ENCODE measurements at places on chromosomes 2 and 18.

DNA sequence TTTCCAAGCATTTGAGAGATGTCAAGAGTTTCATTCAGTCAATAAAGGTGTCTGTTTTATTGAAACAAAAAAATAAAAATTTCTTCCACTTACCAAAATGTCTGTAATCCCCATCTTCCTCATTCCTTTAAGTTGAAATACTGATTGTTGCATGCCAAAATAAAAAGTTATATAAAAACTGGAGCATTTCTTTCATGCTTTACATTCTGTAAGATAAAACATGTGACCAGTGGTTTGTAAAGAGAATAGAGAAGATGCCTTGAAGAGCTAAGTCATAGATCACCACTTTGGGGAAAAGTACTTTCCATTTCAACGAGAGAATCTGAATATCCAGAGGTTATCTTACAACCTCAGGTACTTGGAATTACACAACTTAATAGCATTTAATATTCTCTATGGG is 35.9 kb upstream of the MYO1B start:
- no peaks in the 10 kb centered on the region for H3K4me1 ChIP-seq
- no peaks in the 10 kb centered on the region for H3K36me3 ChIP-seq
- DNase-seq: no peak

- peaks cover 5% of the 10 kb centered on the region for H3K4me1 ChIP-seq
- no peak overlapping the region for H3K27ac ChIP-seq
- peaks cover 68% of the 10 kb centered on the region for H3K36me3 ChIP-seq
- H3K27me3 ChIP-seq: no peaks in the 10 kb centered on the region
Measured at GRCh38 chr2:111999809-112000208, 55.3 kb upstream of the TMEM87B start.

DNA sequence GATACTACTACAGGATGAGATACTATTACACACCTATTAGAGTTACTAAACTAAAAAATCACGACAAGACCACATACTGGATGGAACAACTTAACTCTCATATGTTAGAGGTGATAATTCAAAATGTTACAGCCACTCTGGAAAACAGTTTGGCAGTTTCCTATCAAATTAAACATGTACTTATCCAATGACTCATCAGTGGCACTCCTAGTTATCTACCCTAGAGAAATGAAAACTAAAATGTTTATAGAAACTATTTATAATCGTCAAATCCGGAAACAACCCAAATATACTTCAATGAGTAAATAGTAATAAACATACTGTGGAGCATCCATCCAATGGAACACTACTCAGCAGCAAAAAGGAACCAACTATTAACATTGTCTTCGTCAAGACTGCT is 137.0 kb upstream of the RBBP8 start:
- DNase-seq: no peak
- H3K27ac ChIP-seq: no peak overlapping the region
- no peak overlapping the region for H3K4me3 ChIP-seq
- peaks cover 10% of the 10 kb centered on the region for H3K4me1 ChIP-seq

DNA sequence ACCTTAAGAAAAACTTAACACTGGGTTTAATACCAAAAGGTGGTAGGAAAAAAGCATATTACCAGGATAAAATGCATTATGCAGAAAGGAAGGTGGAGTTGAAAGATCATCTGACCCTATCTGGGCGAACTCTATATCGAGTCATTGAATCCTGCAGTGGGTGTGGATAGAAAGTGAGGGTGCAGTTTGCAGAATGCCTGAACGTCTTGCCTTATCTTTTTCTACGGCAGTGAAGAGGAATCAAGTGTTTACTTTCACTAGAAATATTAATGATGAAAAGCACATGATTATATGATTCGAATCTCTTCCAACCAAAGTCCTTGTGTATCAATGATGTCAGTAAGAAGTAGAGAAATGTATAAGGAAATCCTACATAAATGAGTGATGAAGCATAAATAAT is 4.3 kb upstream of the CAVIN2 start:
- no peak overlapping the region for H3K27ac ChIP-seq
- H3K36me3 ChIP-seq: no peaks in the 10 kb centered on the region
- no peak for DNase-seq

- no peaks in the 10 kb centered on the region for H3K36me3 ChIP-seq
- peaks cover 17% of the 10 kb centered on the region for H3K4me1 ChIP-seq
- H3K27ac ChIP-seq: no peak overlapping the region
Measured at GRCh38 chr2:63052411-63053080, 1.9 kb downstream of the OTX1 start.

DNA sequence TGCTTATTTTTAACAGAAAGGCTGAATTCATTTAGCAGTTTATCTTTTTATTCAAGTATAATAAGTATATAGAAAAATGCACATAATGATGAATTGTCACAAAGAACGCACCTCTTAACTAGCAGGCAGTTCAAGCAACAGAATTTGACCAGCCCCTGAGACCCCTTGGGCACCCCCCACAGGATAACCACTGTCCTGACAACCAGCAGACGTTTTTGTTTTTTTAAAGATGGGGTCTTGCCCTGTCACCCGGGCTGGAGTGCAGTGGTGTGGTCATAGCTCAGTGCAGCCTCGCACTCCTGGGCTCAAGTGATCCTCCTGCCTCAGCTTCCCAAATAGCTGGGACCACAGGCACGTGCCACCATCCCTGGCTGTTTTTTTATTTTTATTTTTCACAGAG is 14.0 kb downstream of the PRELID3A start:
- no peaks in the 10 kb centered on the region for H3K4me1 ChIP-seq
- H3K27me3 ChIP-seq: no peaks in the 10 kb centered on the region
- H3K27ac ChIP-seq: no peak overlapping the region
- no peak for DNase-seq
- no peaks in the 10 kb centered on the region for H3K36me3 ChIP-seq

GRCh38 chr2:101776172-101777043 is 78.9 kb downstream of the MAP4K4 start:
- no peaks in the 10 kb centered on the region for H3K4me1 ChIP-seq
- no peak overlapping the region for H3K4me3 ChIP-seq
- H3K27ac ChIP-seq: no peak overlapping the region
- H3K36me3 ChIP-seq: no peaks in the 10 kb centered on the region

- H3K27ac ChIP-seq: no peak overlapping the region
- no peak for DNase-seq
- H3K4me3 ChIP-seq: no peak overlapping the region
- H3K36me3 ChIP-seq: no peaks in the 10 kb centered on the region
Measured at GRCh38 chr2:225013425-225014365, 28.6 kb downstream of the DOCK10 start.

DNA sequence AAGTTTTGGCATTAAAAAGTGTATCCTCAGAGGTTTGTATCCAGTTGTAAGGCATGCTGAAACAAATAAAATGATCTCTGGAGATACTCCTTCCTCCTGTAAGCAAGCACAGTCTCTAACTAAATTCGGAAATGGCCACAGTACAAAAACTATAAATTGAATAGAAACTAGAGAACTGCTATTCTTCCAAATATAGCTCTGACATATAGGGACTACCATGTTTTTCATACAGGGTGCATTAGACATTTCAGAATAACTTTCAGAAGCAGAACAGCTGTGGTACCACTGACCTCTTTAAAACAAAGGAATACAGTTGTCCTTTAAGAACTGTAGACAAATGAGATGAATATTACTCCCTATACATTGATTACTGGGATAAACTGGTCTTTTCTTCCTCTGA is 568.5 kb downstream of the ARHGAP15 start:
- H3K4me1 ChIP-seq: no peaks in the 10 kb centered on the region
- no peak overlapping the region for H3K4me3 ChIP-seq
- H3K36me3 ChIP-seq: no peaks in the 10 kb centered on the region
- DNase-seq: no peak

- no peaks in the 10 kb centered on the region for H3K27me3 ChIP-seq
- H3K4me1 ChIP-seq: no peaks in the 10 kb centered on the region
- H3K4me3 ChIP-seq: no peak overlapping the region
- H3K27ac ChIP-seq: no peak overlapping the region
- H3K36me3 ChIP-seq: no peaks in the 10 kb centered on the region
- DNase-seq: no peak
Measured at GRCh38 chr18:78643004-78643403, 336.6 kb upstream of the SALL3 start.

GRCh38 chr2:29317077-29317517 is 201.9 kb downstream of the CLIP4 start:
- H3K27ac ChIP-seq: no peak overlapping the region
- no peaks in the 10 kb centered on the region for H3K36me3 ChIP-seq
- DNase-seq: no peak
- H3K27me3 ChIP-seq: no peaks in the 10 kb centered on the region

- DNase-seq: no peak
- no peaks in the 10 kb centered on the region for H3K36me3 ChIP-seq
- peaks cover 6% of the 10 kb centered on the region for H3K27me3 ChIP-seq
- no peak overlapping the region for H3K27ac ChIP-seq
- no peak overlapping the region for H3K4me3 ChIP-seq
Measured at GRCh38 chr2:157936406-157936805, 60.3 kb upstream of the ACVR1 start.

DNA sequence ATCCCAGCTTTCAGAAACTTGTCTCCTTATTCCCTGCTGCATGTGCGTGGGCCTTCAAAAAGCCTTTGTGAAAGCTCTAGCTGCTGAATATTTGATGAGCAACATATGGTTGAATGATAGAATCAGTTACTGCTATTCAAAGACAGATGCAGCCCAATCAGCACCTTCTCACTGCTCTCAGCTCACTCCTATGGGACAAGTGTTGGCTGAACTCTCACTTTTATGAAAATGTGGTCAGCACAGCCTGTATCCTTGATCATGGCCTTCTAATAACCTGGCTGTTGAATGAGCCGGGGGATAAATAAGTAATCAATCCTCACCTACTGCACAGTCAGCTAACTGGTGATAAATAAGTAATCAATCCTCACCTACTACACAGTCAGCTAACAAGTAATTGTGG is 103.2 kb downstream of the PIEZO2 start:
- H3K27me3 ChIP-seq: no peaks in the 10 kb centered on the region
- no peak for DNase-seq
- no peak overlapping the region for H3K27ac ChIP-seq
- H3K4me3 ChIP-seq: no peak overlapping the region

DNA sequence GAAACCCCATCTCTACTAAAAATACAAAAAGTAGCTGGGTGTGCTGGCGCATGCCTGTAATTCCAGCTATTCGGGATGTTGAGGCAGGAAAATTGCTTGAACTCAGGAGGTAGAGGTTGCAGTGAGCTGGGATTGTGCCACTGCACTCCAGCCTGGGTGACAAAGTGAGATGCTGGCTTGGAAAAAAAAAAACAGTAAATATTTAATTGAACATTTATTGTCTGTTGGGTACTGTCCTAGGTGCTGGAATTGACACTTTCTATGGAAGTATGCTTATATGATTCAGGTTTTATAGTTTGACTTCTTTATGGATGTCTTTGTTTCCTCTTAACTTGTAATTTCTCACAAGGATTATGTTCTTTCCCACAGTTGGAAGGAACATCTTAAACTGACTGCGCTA is 633.1 kb upstream of the SETBP1 start:
- H3K36me3 ChIP-seq: no peaks in the 10 kb centered on the region
- no peaks in the 10 kb centered on the region for H3K27me3 ChIP-seq
- H3K4me3 ChIP-seq: no peak overlapping the region
- H3K4me1 ChIP-seq: no peaks in the 10 kb centered on the region
- H3K27ac ChIP-seq: no peak overlapping the region
- DNase-seq: no peak

DNA sequence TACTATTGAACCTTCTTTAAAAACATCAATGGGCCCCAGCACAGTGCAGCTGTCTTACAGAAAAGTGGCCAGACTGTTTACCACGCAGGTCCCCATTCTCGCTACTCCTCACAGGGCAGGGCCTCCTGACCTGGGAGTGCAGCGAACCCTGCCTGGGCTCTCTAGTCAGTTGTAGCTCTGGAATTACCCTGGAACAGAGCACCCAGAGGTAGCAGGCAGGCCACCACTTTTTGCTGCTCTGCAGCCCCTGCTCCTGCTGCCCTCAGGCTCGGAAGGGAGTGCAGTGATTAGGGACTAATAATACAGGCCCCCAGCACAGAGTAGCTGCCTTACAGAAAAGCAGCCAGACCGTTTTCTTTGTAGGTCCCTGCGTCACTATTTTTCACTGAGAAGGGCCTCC is 1563.0 kb downstream of the SUCLG1 start:
- no peaks in the 10 kb centered on the region for H3K27me3 ChIP-seq
- no peaks in the 10 kb centered on the region for H3K4me1 ChIP-seq
- no peak for DNase-seq
- H3K36me3 ChIP-seq: no peaks in the 10 kb centered on the region
- H3K4me3 ChIP-seq: no peak overlapping the region

DNA sequence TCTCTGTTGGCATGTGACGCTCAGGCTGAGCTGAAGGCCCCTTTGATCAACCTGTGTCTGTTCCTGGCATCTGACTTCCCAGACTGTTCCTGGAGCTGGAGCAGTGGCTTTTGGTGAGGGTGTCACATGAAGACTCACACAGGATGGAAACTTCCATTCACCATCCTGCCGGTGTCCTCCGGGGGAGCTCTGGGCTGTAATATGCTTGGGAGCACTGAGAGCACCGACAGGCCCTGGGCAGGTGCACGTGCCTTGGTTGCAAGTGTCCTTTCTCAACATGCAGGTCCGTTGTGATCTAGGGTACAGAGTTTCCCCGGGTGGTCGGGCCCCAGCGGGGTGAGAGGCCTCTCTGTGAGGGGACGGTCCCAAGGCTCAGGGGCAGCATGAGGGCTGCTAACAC is 24.8 kb upstream of the GBX2 start:
- H3K4me1 ChIP-seq: no peaks in the 10 kb centered on the region
- no peaks in the 10 kb centered on the region for H3K36me3 ChIP-seq
- no peaks in the 10 kb centered on the region for H3K27me3 ChIP-seq
- H3K27ac ChIP-seq: no peak overlapping the region
- H3K4me3 ChIP-seq: no peak overlapping the region

Measured in adrenal gland (tissue), 19 donors.